Stimulated activated CD4-positive, alpha-beta T cell treated with anti-CD3 and anti-CD28 coated beads, Interleukin-15, amount 100 ng/mL, for 48 hours (primary cell): ENCODE measurements at places on chromosomes 6 and 20.

DNA sequence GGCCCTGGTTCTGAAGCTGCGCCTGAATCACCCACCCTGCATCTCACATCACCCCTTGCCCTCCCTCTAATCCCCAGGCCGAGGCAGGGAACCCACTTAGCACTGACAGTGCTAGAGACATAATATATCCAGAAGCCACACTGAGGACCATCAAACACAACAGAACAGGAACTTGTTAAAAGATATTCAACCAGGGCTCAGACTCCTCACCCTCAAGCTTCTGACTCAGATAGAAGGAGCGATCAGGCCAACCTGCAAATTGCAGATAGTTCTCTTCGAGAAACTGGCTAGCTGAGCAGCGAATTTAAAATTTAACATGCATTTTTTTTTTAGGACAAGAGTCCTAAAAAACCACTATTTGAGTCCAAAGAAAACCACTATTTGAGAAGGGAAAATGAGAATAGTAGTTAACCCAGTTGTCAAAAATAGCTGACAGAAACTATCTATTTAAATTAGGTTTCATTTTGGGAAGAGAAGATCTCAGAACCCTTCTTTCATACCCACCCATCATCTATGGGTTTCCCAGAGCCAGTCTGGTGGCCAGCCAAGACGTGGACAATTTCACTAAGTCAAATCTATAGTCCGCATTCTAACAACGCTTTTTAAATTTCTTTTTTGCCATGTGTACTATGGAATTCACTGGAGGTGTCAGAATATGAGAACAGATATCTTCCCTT is 95.6 kb downstream of the OPRM1 start:
- DNase-seq = no peak

GRCh38 chr20:12728782-12729181 is 280.0 kb upstream of the SPTLC3 start:
- DNase-seq = no peak

- DNase-seq = no peak
These were observed 44.2 kb downstream of the PMEPA1 start for GRCh38 chr20:57665589-57665971.

DNA sequence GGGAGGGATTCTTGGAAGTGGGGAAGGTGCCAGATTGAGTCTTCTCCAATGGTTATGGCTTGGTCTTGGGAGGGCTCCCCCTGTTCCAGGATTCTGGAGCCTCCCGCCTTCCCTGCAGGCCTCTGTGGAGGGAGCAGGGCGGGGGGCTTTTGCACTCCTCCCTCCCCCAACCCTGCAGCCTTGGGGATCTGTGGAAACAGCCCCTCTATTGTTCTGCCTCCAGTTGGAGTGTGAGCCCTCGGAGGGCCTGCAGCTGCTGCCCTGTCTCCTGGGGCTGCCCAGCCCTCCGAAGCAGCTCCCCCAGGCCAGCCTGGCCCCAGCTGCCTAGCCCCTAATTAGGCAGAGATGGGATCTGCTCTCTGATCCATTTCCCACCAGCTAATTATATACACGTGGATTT is 14.7 kb downstream of the FAM110A start:
- DNase-seq = no peak

DNA sequence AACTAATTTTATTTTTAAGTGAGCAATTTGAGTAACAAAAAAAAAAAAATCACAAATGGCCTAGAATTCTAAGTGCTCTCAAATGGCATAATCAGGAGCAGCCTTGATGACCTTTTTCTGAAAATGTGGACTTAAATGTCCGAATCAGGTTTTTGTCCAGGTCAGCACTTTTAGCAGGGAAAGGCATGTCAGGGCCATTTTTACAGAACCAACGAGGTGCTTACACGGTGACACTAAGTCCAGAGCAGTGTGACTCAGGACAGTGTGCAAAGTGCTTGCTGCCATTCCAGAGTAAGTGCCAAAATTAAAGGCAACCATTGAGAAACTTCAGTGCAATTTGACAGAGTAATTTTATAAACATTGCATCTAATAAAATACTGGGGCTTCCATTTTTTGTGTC is 127.8 kb downstream of the KIF16B start:
- no peak for DNase-seq

DNA sequence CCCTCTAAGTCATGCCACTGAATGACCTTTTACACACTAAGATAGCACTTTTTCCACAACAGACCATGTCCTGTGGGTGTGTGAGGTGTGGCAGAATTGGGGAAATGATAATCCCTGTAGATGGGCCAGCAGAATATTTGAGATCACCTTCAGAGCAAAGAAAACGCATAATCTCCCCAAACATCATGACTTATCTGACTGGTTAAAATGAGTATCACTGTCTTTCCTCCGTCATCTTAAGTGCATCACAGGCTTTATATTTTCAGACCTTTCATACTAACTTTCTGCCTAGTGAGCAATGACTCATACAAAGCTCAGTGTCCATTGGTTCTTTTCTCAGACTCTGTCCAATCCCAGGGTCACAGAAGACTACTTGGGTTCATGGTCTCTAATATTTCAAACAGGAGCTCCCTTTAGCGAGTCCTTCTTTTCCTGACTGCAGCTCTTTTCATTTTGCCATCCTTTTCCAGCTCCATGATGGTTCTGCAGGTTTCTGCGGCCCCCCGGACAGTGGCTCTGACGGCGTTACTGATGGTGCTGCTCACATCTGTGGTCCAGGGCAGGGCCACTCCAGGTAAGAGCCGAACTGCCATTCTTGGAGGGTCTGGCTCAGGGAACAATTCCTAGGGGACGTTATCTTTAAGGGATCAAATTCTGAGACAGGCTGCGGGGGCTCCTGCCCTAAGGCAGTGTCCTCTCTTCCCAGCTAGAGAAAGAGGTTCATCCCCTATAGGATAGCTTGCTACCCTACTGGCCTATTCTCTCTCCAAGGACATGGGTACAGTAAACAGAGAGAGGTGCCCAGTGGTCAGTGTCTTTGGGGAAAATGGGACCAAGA is at the start of gene HLA-DPB1:
Gene HLA-DPB1 (plus strand): TSS at position 423 of the 838 bp plus-strand sequence. CDS start 52 bp downstream, at position 475.
- DNase-seq = no peak

DNA sequence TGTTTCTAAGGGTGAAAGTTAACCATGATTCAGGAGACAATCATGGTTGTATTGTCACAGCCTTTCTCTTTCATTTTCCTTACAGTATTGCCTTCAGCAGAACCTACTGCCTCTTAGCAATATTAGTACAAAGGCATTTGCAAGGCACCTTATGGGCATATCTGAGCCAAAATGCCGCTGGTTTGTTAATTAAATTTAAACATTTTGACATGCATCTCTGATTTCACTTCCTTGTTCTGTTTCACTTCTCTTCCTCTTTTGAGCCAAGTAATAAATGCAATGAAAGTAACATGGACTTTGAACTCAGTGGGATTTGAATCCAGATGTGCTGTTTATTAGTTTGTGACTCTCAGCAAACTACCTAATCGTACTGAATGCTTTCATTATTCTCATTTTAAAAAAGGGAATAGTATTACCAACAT is 467.4 kb upstream of the CITED2 start:
- no peak for DNase-seq

- DNase-seq = no peak
These were observed 27.3 kb downstream of the MED23 start for GRCh38 chr6:131600716-131601115.

DNA sequence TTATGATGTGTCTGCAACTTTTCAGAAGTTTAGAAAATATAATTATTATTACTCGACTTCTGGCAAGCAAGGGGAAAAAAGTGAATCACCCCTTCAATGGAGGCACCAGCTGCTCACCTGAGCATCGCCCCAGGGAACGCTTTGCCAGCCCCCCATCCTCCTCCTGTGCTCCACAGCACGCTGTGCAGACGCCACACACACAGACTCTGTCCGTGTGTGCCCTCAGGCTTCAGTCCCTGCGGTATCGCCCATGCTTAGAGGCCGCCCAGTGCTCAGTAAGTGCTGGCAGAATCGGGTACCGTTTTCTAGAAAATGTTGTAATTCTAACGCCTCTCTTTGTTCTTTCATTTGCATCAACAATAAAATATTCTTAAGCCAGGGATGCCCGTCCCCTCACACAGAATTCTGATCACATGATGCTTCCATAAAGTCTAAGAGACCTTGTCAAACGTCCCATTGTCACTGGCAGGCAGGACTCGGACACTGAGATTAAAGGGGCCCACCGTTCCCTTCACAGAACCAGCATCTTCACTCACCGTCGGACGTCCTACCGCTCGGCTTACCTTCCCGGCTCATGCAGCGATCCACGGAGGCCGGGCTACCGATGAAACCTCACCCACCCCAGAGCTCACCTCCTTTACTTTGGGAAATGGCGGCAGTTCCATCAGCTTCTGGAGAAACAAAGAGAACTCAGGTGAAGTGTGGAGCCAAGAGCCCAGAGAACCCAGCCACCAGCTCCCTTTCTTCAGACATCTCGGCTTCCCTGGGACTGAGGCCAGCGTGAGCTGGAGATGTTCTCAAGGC is 105.5 kb downstream of the DLL1 start:
- DNase-seq = no peak

DNA sequence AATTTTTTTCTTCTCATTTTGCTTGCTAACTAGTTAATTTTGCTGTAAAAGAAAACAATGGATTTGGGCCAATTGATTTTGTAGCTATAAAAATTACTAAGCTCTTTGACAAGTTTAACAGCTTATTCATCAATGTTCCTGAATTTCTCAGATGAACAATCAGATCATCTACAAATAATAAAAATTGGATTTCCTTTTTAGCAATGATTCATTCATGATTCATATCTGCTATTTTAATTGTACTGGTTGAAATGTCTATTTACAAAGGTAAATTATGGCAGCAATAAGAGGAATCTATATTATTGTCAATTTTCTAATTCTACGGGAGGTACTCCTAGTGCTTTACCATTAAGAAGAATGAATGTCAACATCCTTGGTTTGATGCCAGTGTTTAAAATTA is 178.8 kb upstream of the BTBD3 start:
- no peak for DNase-seq

GRCh38 chr6:111921103-111921502 is 47.9 kb upstream of the FYN start:
- DNase-seq = no peak

DNA sequence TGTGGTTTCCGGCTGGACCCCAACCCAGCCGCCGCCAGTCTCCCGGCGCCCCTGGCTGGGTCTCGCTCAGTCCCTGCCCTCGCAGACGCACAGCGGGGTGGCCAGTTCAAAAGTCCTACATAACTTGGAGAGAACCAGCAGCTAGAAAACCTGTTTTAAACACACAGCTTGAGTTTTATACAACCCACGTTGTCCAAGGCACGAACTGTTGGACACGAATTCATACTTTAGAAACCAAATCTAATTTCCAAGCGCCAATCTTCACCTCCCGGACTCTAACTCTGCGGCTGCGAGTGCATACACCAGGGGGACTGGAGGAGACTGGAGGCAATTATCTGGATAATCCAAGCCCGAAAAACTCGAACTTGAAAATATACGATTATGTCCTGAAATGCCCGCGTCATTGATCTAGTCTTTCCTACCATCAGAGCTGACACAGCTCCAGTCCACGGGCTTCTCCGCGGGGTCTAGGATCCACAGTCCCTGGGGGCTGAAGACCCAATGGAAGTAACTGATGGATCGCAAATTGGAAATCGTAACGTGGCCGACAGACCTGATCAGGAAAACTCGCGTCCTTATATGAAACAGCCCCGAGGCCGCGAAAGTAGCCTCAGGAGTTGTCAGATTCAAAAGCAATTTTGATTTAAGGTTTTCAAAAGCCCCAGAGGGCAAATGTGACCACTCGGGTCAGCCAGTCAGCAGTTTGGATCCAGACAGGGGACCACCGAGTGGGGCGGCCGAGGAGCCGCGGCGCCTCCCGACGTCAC is 843 bp upstream of the HEY2 start:
- DNase-seq = no peak

DNA sequence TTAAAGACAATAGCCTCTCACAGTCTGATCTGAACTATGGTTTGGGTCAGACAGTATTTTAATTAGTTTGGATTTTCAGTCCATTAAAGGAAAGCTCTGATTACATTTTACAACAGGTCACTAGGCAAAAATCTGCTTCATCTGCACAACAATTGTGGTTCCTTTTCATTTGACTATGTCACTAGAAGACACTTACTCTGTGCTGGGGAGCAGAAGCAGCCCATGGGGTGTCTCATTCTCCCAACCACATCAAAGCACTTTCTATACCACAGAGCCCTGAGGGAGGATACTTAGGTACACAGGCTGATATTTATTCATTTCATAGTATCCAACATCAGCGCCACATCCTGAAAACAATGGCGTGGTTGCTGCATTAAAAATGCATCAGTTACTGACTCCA is 36.6 kb upstream of the HDAC2 start:
- DNase-seq = no peak

- DNase-seq = no peak
These were observed 43.2 kb downstream of the ELMO2 start for GRCh38 chr20:46362921-46363867.

DNA sequence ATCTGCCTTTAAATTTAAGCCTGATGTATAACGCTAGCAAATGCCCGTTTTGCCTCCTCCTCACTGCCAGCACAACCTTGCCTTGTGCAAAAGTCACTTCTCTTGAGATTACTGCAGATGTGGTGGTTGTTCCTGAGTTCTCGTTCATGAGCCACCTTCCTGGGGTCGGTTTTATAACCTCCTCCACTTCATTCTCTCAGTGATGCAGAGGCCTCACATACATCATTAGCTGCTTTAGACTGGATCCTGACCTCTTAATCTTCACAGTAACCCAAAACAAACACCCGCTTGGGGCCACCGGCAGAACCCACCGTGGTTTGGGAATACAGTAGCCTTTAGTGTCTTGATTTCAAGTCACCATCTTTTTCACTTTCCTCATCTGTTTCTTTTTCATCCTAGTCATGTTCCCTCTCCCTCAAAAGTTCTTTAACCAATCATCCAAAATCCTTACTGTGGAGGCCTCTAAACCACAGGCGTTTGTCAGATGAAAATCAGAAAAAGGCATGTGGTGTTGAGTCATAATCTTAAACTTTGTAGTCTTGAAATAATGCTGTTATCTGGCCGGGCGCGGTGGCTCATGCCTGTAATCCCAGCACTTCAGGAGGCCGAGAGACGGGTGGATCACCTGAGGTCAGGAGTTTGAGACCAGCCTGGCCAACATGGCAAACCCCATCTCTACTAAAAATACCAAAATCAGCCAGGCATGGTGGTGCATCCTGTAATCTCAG is 430.3 kb upstream of the SOX4 start:
- no peak for DNase-seq

- DNase-seq = peak; percentile 87
These were observed at the start of gene TCEA2 for GRCh38 chr20:64062596-64063388. Gene TCEA2, plus strand, starts transcription at chr20:64063198. Its CDS starts 115 bp downstream, at chr20:64063313.

DNA sequence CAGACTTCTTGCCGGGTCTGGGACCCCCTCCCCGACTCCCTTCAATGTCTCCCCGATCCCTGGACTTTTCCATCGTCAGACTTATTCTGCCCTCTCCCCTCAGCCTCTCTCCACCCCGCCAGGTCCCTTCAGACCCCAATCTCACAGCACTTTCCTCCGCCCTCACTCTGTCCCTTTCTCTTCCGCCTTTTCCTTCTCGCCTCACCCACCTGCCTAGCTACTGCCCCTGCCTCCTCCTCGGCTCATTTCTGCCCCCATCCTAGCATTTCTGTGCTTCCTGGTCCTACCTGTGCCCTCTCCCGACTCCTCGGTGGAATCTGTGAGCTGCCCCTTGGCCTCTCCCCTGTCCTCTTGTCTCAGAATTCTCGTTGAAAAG is 616 bp downstream of the CHMP4B start:
- DNase-seq = no peak

GRCh38 chr6:47264775-47265184 is 44.9 kb downstream of the TNFRSF21 start:
- no peak for DNase-seq

GRCh38 chr20:35739294-35740163 is 2.5 kb downstream of the RBM39 start:
- no peak for DNase-seq
